ENCODE measurements at places on chromosomes 12 and 14. TPM values are rescaled to one million over a fixed set of nuclear protein-coding genes. Genes with fewer than 3 reads are reported as not detected.

The TCL1B gene
- total RNA-seq, result not detected

The RIMBP2 gene
- total RNA-seq, result not detected

The CD69 gene
- total RNA-seq, result 0.28 TPM

The KANSL2 gene
- total RNA-seq, result 38.4 TPM

The GLRX5 gene
- total RNA-seq, result 34.6 TPM

The RIPK3 gene
- total RNA-seq, result 3.5 TPM

The MFAP5 gene
- under 0.01 TPM for total RNA-seq

The RNASE2 gene
- not detected for total RNA-seq

The AQP6 gene
- not detected for total RNA-seq

The KLHL33 gene
- total RNA-seq, result not detected

The PRMT5 gene
- total RNA-seq, result 45.9 TPM

The CSAD gene
- 5.2 TPM for total RNA-seq

The SOX5 gene
- 0.28 TPM for total RNA-seq

The CDH24 gene
- total RNA-seq, result 15.7 TPM

The FGD6 gene
- total RNA-seq, result 13.2 TPM

The FGF23 gene
- total RNA-seq, result not detected

The TRIM9 gene
- under 0.01 TPM for total RNA-seq

The FITM1 gene
- total RNA-seq, result 0.27 TPM

The GPR84 gene
- total RNA-seq, result not detected

The CFAP54 gene
- 22.4 TPM for total RNA-seq

The UBR7 gene
- total RNA-seq, result 35.1 TPM

The TSHR gene
- total RNA-seq, result not detected

The OR10A7 gene
- not detected for total RNA-seq

The KRT7 gene
- total RNA-seq, result 1,591 TPM

The LHX5 gene
- total RNA-seq, result not detected

The YARS2 gene
- total RNA-seq, result 39.4 TPM

The LRRC10 gene
- not detected for total RNA-seq

The CPNE6 gene
- total RNA-seq, result not detected

The AKT1 gene
- 220 TPM for total RNA-seq

The OXA1L gene
- total RNA-seq, result 87.6 TPM

The ADCY6 gene
- 34.6 TPM for total RNA-seq

The CCND2 gene
- total RNA-seq, result 29.9 TPM

The PNP gene
- total RNA-seq, result 106 TPM

The CLEC2D gene
- 0.99 TPM for total RNA-seq

The IGF1 gene
- total RNA-seq, result 0.09 TPM

The KRT3 gene
- not detected for total RNA-seq

The CCDC92 gene
- total RNA-seq, result 7.9 TPM

The RXYLT1 gene
- total RNA-seq, result 9.7 TPM

The BRF1 gene
- total RNA-seq, result 40.8 TPM

The IFI27 gene
- total RNA-seq, result 168 TPM

The SBNO1 gene
- 24.6 TPM for total RNA-seq

The LAG3 gene
- total RNA-seq, result under 0.01 TPM

The KRT79 gene
- 0.28 TPM for total RNA-seq

The NRIP2 gene
- not detected for total RNA-seq

The SIX6 gene
- total RNA-seq, result not detected

The CD4 gene
- total RNA-seq, result 0.09 TPM

The SHMT2 gene
- total RNA-seq, result 202 TPM

The CCDC85C gene
- total RNA-seq, result 13.3 TPM

The HCAR3 gene
- total RNA-seq, result not detected

The CD163 gene
- not detected for total RNA-seq

The KRT78 gene
- not detected for total RNA-seq

The GDF3 gene
- not detected for total RNA-seq

The NANOG gene
- not detected for total RNA-seq

The RFLNA gene
- 32.5 TPM for total RNA-seq

The INF2 gene
- total RNA-seq, result 65.7 TPM

The GSC gene
- total RNA-seq, result 0.09 TPM

The P2RX2 gene
- not detected for total RNA-seq

The TBC1D30 gene
- 13.6 TPM for total RNA-seq

The DEPDC4 gene
- 0.54 TPM for total RNA-seq

Measured in endothelial cell of coronary artery (primary cell).